ENCODE measurements at places on chromosomes 1 and 21.

- DNase-seq: peak; percentile 15
These were observed 272.3 kb downstream of the NEGR1 start for GRCh38 chr1:72010094-72010431.

DNA sequence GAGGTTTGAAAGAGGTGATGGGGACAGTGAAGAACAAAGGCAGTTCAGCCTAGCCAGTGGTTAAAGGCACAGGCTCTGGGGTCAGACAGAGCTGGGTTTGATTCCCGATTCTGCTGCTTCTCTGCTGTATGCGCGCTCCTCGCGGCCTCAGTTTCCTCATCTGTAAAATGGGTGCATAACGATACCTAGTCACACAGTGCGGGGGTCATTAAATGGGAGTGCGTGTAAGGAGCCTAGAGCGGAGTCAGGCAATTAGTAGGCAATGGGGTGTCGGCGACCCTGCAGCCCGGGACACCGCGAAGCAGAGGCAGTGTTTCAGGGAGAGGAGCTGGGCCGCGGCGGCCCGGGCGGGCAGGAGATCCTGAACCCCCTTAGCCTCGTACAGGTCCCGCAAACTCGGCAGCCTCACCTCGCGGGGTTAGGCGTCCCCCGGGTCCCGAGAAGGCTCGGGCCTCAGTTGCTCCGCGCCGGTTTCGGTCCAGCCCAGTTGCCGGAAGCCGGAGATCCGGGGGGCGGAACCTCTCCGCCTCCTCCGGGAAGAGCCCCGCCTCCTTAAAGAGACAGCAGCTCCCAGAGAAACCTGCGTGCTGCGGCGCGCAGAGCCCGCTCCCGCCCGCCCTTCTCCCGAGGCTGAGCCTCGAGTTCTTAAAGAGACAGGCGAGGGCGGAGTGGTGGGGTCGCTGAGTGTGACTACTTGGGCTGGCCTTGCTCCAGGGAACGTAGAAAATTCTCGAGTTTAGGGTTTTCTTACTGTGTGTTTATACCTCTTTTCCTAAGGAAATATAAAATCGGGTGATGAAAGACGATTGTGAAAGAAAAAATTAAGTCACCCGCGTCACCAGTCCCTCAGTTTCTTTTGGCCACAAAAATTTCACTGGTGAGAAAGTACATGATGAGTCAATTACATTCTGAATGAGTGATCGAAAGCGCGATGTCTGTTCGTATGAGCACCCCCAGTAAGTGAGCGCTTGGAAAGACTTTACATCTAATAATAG is at the start of gene YIPF1:
Gene YIPF1, minus strand, starts transcription at position 494 of the 995 bp plus-strand sequence. CDS start 860 bp downstream, outside the sequence.
- DNase-seq: peak; percentile 87

- DNase-seq: no peak
These were observed 19.7 kb downstream of the BRINP2 start for GRCh38 chr1:177190308-177190970.

DNA sequence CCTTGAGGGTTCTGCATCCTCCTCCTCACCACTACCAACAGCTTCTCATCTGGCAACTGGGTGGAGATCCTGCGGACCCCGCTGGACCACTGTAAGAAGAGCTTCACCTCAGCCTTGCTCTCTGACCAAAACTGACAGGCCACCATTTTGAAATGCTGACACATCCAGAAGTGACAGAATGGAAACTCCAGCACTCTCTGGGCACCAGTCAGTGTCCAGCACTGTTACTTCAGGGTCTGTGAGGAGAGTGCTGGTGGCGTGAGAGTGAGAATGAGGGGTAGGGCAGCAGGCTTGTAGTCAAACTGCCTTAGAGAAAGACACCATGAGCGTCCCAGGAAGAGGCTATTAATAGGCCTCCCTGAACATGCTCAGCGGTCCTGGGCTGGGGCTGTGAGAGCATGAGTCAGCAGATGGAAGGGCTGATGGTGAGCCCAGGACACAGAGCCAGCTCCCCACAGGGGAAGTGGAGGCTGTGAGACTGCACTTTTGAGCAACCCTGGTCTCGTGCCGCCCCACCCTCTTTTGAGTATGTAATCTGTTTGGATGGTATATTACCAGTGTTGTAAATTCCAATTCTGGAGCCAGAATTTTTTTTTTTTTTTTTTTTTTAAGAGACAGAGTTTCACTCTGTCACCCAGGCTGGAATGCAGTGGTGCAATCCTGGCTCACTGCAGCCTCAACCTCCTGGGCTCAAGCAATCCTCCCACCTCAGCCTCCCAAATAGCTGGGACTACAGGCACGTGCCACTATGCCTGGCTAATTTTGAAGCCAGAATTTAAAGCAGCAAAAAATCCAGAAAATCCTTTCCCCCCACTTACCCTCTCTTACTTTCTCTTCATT is 34.4 kb upstream of the SLC30A1 start:
- no peak for DNase-seq

DNA sequence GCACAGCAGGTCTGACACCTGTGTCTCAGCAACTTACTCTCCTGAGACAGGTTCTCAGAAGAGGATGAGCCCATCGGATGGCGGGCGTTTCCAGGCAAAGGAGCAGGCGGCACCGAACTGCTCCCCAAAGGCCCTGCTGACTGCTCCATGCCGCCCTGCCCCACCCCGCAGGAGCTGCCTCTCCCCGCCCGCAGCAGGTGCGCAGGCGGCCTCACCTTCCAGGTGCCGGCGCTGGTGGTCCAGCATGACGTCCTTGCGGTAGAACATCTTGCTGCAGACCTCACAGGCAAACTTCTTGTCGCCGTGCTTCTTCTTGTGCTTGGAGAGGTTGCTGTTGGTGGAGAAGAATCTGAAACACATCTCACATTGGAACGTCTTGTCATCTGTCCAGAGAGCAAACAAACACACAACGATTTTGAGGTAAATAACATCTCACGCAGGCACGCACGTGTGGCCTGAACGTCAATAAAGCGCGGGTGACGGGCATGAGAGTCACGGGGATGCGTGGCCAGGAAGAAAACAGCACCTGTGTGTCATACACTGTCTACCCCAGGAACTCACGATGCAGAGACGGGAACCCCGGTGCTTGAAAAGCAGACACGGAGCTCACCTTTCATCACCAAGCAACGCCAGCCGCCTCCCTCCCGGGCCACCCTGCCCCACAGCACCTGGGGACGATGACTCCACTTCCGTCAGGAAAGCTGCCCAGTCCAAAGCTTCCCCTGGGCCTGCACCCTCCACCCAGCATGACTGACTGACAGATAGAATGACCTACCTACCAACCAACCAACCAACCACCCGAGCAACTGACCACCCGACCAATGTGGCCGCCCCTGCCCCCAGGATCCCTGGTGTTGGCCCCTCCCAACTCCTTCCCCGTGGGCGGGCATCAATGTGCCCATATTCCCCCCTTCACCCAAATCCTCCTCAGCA is 50.9 kb downstream of the PRDM15 start:
- no peak for DNase-seq

All from NCI-H524 (cell line).